Tibial nerve (tissue), 4 donors: ENCODE measurements at places on chromosomes 1 and 21. TPM values are rescaled to one million over a fixed set of nuclear protein-coding genes. Genes with fewer than 3 reads are reported as not detected.
A peak's percentile ranks its signal among the peaks of the same experiment; 100 is the strongest.

HSD3B2 gene
- 3.9 TPM for total RNA-seq

GRCh38 chr1:14784790-14785773, 186.6 kb downstream of the KAZN start:
- no peak for DNase-seq

GRCh38 chr1:212752252-212752933, 39.2 kb downstream of the NSL1 start:
- no peak for DNase-seq

GRCh38 chr1:76826072-76826845, 41.0 kb upstream of the ST6GALNAC5 start:
- no peak for DNase-seq

DNA sequence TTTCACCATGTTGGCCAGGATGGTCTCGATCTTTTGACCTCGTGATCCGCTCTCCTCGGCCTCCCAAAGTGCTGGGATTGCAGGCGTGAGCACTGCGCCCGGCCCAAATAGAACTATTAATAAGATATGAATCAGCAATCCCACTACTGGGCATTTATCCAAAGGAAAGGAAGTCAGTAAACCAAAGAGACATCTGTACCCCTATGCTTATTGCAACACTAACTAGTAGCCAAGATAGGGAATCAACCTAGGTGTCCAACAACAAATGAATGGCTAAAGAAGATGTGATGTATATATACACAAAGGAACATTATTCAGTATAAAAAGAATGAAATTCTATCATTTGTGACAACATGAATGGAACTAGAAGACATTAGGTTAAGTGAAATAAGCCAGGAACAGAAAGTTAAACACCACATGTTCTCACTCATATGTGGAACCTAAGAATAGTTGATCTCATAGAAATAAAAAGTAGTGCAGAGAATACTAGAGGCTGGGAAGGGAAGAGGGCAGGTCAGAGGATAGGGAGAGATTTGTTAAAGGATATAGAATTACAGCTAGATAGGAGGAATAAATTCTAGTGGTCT, 48.8 kb downstream of the XPR1 start:
- no peak for DNase-seq

HMGCL gene
- total RNA-seq = 40.8 TPM

DNA sequence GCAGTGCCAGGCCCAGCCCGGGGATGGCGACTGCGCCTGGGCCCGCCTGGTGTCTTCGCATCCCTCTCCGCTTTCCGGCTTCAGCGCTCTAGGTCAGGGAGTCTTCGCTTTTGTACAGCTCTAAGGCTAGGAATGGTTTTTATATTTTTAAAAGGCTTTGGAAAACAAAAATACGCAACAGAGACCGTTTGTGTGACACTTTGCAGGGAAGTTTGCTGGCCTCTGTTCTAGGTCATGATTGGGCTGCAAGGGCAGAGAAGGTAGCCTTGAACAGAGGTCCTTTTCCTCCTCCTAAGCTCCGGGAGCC, 719 bp downstream of the SOD1 start:
- no peak for DNase-seq

FTCD gene
- 21.2 TPM for total RNA-seq

CD5L gene
- not detected for total RNA-seq

GRCh38 chr21:28253338-28253737, 739.3 kb downstream of the LTN1 start:
- no peak for DNase-seq

DNA sequence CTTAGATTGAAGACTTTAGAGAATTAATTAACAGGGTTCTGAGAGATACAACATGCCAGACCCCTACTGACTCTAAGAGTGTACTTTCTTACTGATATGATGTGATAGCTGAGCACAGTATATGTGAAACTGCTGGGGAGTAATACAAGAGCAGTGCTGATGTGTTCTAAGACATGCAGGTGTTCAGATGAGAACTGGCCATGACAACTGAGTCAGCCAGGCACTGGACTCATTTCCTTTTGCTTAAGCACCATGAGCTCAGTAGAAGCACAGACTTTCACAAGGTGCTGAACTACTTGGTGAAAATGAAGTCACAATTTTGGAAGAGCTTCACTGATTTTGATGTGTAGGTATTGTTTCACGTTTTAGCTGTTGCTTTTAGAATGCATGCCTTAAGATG, 15.9 kb upstream of the POGZ start:
- no peak for DNase-seq

DNA sequence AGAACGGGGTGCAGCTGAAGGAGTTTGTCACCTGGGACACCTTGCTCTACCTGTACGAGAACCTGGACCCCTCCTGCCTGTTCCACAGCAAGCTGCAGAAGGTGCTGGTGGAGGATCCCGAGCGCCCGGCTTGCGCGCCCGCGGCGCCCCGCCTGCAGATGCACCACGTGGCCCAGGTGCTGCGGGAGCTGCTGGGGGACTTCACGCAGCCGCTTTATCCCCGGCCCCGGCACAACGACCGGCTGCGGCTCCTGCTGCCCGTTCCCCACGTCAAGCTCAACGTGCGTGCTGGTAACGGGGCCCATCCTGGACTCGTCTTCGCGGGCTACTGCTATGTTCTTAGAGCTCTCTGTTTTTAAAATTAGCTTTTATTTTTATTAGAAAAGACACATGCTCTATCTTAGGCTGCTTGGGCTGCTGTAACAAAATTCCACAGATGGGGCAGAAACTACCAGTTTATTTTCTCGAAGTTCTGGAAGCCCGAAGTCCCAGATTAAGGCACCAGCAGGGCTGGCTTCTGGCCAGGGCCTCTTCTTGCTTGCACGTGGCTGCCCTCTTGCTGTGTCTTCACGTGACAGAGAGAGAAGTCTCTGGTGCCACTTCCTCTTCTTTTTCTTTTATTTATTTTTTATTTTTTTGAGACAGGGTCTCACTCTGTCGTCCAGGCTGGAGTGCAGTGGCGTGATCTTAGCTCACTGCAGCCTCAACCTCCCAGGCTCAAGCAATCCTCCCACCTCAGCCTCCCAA, 38.1 kb downstream of the TRPM2 start:
- DNase-seq = peak; percentile 69

GRCh38 chr1:44511769-44512168, 106.7 kb downstream of the RNF220 start:
- no peak for DNase-seq

GRCh38 chr1:40763742-40764532, 19.6 kb upstream of the KCNQ4 start:
- DNase-seq = no peak

MFSD2A gene
- total RNA-seq = 6.0 TPM

DNA sequence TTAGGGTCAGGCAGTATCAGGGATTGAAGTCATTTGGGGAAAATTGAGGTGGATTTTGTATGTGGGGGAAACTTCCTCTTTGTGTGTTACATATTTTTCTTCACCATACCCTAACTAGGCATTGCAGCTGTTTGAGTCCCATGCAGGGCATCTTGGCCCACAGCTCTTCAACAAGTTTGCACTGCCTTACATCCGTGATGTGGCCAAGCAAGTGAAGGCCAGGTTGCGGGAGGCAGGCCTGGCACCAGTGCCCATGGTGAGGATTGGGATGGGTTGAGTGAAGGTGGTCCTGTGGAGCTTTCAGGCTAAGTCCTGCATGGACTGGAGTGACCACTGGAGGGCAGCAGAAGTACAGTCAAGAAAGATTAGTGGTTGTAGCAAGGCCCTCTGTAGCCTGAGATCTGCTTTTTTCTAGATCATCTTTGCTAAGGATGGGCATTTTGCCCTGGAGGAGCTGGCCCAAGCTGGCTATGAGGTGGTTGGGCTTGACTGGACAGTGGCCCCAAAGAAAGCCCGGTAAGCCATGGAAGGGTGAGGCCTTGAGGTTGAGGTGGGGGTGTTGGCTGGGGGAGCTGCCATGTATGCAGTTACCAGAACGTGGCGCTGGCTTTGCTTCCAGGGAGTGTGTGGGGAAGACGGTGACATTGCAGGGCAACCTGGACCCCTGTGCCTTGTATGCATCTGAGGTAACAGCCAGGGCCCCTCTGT, 2.4 kb downstream of the UROD start:
- DNase-seq = peak; percentile 81

CENPF gene
- 0.98 TPM for total RNA-seq

DNA sequence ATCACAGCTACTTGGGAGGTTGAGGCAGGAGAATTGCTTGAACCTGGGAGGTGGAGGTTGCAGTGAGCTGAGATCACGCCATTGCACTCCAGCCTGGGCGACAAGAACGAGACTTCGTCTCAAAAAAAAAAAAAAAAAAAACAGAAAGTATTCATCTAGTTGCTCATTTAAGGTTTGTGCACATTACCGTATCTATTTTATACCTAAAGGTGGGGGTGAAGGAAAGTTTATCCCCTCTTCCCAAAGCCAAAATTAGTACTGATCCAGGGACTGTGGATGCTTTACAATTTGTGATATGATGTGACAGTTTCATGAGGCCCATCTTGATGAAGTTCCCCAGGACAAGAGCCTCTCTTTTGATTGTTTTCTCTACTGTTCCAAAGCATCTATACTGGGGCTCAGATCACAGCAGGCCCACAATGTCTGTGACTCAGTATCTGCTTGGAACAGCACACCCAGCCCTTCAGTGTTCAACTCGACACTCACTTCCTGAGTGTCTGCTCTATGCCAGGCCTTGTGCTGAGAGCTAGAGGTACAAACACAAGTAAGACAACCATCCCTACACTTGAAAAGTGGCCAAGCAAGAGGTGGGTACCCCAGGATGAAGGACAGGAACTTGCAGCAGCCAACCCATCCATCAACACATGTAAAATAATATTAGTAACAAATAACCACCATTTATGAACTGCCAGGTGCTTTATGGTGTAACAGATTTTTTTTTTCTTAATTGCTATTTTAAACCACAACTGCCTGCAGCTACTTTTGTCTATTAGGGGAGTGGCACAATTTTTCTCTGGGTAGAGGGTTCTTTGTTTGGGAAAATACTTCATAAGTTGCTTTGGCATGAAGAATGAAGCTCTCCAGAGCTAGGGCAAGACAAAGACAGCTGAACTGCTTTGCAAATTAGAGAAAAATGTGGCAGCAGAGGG, 29.0 kb upstream of the KHDRBS1 start:
- DNase-seq = no peak

- DNase-seq = no peak
Measured at GRCh38 chr1:156912861-156913808, 7.3 kb upstream of the LRRC71 start.

DNA sequence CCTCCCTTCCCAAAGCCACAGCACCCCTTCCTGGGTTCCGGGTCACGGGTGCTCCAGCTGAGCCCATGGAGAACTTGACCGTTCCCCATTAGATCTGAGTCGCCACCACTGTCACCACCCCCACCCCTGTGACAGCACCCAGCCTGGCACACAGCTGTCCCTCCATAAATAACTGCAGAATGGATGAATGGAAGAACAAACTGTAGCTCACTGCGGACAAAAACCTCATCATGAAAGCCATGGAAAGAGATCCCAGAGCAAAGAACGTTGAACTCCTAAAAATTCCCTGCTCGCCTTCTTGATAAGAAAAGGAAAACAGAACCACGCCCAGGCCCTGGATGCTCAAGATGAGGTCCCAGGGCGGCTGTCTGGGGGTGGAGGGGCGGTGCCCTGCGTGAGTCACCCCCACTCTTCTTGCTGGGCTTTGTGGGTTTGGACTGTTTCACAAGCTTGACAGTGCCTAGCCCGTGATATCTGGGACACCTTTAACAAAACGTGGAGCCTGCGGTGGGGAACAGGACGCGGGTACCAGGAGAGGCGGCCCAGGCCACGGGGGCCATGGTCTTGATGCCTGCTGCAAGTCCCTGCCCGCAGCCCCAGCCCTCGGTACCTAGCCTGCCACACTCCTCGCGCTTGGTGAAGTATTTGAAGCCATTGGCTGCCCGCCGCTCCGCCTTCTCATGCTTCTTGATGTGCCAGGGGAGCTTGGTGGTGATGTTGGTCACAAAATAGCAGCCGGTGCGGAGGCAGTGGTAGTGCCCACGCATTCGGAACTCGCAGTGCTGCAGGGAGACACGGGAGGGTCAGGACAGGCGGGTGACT, 151.9 kb downstream of the CASZ1 start:
- no peak for DNase-seq

CRP gene
- total RNA-seq = not detected

DNA sequence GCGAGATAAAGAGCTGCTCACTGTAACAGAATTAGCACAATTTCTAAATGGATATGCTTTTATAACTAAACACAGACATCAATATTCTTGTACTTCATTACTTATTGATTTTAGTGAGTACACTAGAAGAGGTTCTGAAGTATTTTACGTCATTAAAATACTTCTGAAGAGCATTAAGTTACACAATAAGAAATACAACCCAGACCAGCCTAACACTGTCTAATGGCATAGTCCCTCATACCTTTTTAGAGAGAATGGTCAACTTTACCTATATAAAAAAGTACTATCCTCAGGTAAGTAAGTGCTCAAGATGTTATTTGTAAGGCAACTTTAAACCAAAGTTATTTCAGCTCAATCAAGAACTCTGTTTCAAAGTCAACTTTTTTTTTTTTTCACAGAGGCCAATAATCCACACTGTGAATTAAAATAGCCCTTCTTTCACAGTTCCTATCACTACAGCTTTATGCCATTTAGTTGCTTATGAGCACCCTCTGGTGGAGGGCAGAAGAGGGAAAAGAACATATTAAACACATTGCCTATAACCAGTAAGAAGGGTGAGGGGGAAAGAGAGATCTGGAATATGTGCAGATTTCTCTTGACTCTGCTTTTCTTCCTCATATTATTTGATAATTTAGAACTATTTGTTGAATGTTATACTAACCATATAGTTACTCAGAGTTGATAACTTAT, 182.1 kb upstream of the DMRTA2 start:
- no peak for DNase-seq

TMEM9 gene
- total RNA-seq = 73.9 TPM

CNIH3 gene
- total RNA-seq = 5.9 TPM

- no peak for DNase-seq
Measured at GRCh38 chr1:46171351-46171750, 3.5 kb upstream of the TSPAN1 start.

- DNase-seq = no peak
Measured at GRCh38 chr21:38014298-38014697, 98.0 kb upstream of the KCNJ6 start.

DNA sequence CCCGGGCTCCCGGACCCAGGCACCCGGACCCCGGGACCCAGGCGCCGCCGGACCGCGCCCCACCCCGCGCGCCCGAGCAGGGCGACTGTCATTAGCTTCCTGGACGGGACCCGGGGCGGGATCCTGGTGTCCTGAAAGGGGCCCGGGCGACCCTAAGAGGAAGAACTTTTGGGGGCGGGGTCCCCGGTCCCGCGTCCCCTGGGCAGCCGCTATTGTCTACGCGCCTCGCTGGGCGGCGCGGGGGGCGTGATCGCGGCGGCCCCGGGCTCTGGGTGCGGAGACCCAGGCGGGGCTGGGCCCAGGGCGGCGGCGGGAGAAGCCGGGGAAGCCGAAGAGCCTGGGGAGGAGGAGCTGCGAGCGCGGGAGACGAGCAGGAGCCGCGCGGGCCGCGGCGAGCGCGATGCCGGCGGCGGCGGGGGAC, 465 bp downstream of the HUNK start:
- DNase-seq = no peak
